Hematopoietic multipotent progenitor cell (in vitro differentiated cells): ENCODE measurements at places on chromosomes 12 and 14. TPM values are rescaled to one million over a fixed set of nuclear protein-coding genes. Genes with fewer than 3 reads are reported as not detected.
A peak's percentile ranks its signal among the peaks of the same experiment; 100 is the strongest.

DNA sequence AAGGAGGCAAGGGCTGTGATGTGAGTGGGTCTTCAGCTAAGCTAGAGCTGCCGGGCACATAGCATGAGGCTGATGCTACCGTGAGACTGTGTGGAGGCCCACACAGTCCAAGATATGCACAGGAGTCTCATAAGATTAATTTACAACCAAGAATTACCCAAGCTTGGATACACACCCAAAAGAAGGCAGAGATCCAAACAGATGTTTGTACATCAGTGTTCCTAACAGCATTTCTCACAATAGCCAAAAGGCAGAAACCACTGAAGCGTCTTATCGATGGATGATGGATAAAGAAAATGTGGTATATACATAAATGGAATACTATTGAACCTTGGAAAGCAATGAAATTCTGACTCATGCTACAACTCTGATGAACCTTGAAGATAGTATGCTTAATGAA, 40.8 kb upstream of the RIC8B start:
- no peak for DNase-seq

GRCh38 chr12:108757856-108758255, 26.5 kb upstream of the CORO1C start:
- no peak for DNase-seq

- DNase-seq, result peak; percentile 49
Observed at GRCh38 chr14:99982537-99983250, 82.5 kb upstream of the EVL start.

DNA sequence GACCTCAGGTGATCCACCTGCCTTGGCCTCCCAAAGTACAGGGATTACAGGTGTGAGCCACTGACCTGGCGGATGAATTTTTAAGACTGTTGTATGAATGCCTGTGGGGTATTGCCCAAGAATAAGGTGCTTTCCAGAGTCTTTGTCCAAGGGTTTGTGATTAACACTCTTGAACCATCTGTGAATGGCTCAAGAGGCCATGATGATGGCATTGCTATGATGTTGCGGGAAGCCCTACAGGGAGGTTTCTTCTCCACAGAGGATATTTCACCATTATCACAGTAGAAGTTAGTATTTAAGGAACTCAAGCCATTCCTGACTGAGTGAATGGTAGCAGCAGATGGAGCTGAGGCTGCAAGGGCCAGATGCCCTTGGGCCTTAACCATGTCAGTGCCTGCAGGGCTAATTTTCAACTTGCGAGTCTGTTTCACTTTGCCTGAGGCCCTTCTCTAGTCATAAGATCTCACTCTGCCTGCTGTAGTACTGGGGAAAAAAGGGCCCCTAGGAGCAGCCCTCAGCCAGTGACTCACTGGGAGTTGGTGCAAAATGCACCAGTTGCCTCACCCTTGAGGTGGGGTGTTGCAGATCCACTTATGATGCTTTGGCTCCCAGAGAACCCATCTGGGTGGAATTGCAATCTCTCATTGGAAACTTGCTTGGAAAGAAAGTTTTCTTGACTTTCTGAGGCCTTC, 108.6 kb upstream of the FLRT2 start:
- no peak for DNase-seq

DNA sequence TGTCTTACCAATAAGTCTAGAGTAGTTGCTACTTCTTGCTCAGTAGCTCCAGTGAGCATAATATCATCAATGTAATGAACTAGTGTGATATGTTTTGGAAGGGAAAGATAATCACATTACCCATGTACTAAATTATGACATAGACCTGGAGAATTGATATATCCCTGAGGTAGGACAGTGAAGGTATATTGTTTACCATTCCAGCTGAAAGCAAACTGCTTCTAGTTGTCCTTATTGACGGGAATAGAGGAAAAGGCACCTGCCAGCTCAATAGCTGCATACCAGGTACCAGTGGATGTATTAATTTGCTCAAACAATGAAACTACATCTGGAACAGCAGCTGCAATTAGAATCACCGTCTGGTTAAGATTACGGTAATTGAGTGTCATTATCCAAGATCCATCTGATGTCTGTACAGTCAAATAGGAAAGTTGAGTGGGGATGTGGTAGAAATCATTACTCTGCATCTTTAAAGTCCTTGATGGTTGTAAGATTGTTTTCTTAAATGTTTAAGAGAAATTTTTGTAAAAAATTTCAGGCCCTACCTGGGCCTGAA, 100.0 kb upstream of the ARHGAP5 start:
- no peak for DNase-seq

The RIPK3 gene
- total RNA-seq, result 20.2 TPM
